ENCODE measurements at places on chromosomes 6 and 20.

DNA sequence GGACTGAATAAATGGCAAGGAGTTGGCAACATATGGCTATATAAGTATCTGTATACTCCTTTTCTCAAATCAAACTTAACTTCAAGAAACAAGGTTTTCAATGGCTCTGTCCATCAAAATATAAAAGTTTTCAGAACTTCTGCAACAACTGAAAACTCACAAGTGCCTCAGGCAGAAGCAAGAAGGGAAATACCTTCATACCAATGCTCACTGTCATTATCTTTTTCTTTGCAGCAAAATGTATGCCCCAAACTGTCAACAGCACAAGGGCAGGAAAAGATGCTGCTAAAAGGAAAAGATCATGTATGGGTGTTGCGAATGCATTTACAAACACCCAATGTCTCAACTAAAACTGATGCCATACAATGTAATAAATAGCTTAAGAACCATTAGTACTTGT is 45.9 kb downstream of the PTPRK start:
- DNase-seq, result no peak

DNA sequence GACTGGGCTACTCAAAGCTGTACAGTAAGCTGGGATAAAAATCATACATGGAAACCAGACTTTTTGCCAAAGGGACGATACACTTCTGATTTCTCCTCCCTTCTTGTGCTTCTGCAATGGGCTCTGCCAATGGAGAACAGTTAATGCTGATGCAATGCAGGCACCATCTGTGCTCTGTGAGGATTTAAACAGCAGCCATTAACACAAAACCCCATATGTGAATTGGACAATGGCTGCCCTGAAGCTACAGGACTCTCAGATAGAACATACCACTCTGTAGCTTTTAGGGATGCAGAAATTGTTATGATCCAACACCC is 71.9 kb downstream of the GJA10 start:
- DNase-seq, result no peak

GRCh38 chr6:128078276-128078675 is 177.4 kb upstream of the THEMIS start:
- no peak for DNase-seq

DNA sequence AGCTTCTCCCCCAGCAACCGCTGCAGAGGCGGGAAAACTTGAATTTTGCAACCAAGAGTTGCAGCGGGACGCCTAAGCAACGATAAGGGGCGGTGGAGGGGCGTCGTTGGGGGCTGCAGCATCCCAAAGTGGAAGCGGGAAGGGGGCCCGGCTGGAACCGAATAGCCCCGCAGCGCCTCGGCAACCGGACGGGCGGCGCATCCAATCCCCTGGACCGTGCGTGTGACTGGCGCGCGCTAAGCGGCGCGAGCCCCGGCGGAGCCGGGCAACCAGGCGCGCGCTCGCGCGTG is 670 bp upstream of the PARD6B start:
- DNase-seq, result no peak

GRCh38 chr20:64114356-64114971 is 7.1 kb upstream of the NPBWR2 start:
- DNase-seq, result no peak

DNA sequence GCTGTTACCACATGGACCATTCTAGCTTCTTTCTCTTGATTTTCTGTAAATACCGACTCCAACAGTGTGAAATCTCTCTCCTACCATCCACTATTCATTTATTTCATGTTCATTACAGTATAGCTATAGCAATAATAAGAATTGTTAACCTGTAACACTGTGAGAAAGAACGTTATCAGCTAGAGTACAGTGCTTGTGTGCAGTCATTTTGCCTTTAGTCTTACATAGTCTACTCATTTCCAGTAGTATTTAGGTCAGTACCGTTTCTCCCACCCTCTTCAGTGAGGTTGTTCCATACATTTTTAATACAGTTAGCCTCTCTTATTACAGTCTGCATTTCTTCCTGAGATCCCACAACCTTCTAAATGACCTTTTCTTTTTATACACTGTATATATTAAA is 257.1 kb downstream of the LY86 start:
- no peak for DNase-seq

DNA sequence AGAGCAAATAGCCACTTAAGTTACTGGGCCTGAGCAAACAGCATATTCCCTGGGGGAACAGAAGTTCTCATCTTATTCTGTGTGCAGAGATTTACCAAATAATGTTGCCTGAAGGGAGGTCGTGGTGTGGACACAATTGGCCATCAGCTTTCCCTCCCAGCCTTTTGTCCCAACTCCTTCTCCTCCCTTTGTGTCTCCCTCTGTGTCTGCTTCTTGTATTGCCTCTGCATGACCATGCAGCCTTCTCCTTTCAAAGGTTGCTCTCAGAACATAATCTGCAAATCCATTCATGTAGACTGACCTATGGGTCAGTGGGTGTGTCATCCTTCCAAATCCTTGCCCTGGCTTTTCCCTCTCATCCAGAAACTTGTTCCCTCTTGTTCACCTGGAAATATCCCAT is 150.3 kb upstream of the INSM1 start:
- DNase-seq, result no peak

DNA sequence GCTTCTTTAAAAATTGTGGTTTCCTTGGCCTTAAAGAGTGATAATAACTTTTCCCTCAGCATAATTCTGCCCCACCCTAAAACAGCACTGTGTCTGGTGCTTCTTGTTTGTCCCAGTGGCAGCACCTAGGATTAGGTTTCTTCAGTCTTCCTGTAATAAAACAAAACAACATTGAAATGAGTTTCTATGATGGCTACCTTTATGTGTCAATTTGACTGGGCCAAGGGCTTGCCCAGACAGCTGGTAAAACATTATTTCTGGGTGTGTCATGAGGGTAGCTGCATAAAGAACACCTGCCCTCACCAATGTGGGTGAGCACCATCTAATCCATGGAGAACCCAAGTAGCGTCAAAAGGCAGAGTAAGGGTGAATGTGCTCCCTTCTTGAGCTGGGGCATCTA is 117.8 kb downstream of the QRSL1 start:
- DNase-seq, result no peak

DNA sequence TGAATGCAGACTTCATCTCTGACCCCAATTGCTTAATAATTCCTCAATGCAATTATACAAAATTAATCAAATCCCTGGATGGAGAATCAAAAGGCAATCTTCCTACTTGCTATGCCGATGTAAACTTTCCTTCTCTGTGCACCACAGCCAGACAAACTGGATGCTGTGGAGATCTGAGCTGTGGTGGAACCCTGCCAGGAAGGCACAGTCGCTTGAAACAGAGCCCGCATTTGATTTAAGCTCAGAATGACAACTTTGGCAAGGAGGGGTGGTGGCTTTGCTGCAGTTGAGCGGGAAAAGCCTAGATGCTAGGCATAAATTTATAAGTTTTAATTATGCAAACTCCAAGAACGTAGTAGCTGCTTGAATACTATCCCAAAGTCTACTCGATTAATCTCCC is 190.8 kb downstream of the MTFR2 start:
- no peak for DNase-seq

- DNase-seq, result no peak
Observed at GRCh38 chr6:131916847-131917246, 34.3 kb downstream of the CCN2 start.

GRCh38 chr6:136345145-136345544 is 55.5 kb upstream of the BCLAF1 start:
- no peak for DNase-seq

DNA sequence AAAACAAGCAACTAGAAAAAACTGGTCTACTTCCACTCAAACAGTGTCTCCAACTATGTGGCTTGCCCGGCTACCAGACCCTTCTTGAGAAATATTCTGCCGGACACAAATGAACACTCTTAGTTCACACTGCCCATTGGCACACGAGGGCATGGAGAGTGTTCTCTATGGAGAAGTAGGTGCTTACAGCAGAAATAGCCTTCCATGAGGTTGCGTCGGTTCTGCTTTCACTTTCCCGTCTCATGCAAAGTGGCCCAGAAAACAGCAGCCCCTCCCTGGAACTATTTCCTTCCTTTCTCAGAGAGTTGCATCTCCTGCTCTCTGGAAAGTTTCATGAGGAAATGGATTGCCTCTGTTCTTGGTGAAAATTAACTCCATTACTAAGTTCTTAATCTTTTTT is 9.5 kb upstream of the HLA-DOA start:
- DNase-seq, result no peak

DNA sequence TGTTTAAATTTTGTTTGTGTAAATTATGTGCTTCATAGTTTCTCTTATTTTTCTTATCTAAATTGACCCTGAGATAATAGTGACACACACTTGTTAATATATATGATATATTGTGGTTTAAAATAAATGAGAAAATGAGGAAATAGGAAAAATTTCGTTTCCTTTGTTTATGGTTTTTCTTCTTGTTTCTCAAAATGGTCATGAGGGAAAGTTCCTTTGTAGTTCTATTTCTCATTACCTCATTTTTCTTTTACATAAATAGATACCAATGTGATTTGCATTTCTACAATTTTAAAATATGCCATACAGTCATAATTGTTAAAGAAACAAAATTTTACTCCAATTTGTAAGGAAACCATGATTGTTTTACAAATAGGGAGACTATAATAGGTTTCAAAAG is 9.2 kb downstream of the OR2A4 start:
- DNase-seq, result no peak

DNA sequence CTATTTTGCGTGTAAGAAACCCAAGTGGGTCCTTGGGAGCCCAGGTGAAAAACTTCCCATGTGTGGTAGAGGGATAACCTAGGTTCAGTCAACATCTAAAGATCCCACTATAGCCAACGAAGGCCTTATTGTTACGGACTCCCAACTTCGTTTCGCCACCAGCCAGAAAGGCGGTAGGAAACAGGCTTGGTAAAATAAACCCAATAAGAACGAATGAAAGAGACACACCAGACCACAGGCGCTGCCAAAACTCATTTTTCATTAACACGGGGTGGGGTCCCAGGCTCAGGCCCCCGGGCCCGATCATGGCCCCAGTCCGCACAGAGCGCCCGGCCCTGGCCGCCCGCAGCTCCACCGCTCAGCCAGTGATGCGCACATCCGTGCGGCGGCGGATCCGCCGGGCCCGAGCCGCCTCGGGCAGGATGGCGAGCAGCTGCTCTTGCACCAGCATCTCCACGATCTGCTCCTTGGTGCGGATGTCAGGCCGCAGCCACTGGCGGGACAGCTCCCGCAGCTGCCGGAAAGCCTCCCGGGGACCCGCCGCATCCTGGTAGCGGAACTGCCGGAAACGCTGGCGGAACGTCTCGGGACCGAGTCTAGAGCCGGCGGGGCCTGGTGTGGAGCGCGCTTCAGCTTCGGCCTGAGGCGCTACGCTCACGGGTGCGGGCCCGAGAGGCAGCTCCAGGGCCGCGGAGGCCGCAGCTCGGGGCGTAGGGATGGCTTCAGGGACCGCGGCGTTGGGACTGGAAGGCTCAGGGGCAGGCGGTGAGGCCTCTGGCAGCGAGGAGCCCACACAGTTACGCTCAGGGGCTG is 709 bp downstream of the SCAND1 start:
- no peak for DNase-seq

GRCh38 chr6:48978016-48978415 is 485.0 kb downstream of the MMUT start:
- no peak for DNase-seq

Data from NCI-H187 (cell line).